ENCODE measurements at places on chromosomes 13 and 19.

GRCh38 chr19:49216071-49216470 is 58.5 kb downstream of the TRPM4 start:
- DNase-seq = no peak

GRCh38 chr13:112896736-112897602 is 72.0 kb upstream of the MCF2L start:
- no peak for DNase-seq

DNA sequence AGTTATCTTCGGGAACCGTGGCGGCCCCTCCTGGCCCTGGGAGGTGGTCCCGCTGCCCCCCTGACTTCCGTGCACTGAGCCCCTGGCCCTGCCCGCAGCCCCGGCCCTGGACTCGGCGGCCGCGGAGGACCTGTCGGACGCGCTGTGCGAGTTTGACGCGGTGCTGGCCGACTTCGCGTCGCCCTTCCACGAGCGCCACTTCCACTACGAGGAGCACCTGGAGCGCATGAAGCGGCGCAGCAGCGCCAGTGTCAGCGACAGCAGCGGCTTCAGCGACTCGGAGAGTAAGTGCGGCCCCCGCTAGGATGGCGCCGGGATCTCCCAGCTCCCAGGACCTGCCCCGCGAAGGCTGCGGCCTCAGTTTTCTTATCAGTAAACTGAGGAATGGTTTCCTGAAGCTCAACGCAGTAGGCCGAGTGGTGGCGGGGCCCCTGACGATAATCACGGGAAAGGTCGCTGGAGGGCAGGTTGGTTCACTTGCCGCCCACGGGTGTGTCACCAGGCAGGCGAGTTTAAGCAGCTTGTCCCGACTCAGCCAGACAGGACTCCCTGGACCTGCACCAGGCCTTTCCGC is 924 bp downstream of the RGCC start:
- DNase-seq = no peak

DNA sequence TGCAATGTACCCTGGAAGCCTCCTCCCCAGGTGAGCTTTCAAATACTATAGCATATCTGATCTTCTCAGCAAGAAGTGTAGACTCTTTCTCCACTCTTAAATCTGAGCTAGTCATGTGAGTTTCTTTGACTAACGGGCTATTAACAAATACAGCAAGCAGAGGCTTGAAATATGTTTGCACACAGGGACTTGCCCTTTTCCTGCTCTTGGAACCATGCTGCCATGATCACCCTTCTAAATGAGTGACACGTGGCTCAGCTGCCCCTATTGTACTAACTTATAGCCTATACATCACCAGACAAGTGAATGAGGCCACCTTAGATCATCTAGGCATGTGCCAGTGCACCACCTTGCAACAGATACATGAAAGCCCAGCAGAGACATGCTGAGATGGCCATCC is 13.3 kb upstream of the SUCLA2 start:
- no peak for DNase-seq

DNA sequence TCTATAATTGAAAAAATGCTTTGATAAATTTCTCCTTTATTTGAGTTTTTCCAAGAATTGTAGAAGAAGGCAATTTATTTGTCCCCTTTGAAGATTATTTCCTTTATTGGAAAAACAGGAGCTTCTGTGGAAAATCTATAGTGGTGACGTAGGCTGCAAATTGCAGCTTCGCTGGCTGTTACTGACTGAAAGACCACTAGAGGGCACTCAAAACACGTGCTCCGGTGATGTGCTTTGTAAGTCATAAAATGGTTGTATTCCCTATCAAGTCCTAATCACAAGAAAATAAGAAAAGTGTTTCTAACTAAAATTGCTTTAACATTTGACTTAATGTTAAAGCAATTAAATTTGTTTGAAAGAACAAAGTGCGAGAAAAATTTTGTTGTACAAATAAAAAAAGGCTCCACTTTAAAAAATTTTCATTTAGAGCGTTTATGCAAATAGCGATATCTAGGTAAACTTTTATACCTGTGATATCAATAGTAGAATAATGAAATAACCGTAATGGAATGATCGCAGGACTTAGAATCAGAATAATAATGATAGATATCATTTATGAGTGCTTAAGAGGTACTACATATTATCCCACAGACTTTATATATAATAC is 638.2 kb upstream of the SPRY2 start:
- peak; percentile 38 for DNase-seq

GRCh38 chr19:17703824-17704463 is 15.3 kb upstream of the MAP1S start:
- no peak for DNase-seq

DNA sequence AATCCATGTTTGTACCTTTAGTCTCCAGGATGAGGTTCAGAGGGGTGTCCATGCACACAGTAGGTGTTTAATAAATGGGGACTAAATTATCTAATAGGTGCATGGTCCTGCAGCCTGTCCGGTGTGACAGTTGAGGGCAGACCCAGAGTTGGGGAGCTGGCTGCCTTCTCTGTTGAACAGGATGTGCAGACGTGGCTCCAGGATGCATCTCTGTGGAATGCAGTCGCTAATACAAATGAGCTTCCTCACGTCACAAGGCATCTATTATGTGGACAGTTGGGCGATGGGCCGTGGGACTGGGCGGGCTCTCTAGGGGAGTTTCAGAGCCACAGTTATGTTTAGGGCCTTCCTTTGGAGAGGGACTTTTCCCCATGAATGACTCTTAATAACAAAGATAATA is 71.0 kb downstream of the SIPA1L3 start:
- no peak for DNase-seq

DNA sequence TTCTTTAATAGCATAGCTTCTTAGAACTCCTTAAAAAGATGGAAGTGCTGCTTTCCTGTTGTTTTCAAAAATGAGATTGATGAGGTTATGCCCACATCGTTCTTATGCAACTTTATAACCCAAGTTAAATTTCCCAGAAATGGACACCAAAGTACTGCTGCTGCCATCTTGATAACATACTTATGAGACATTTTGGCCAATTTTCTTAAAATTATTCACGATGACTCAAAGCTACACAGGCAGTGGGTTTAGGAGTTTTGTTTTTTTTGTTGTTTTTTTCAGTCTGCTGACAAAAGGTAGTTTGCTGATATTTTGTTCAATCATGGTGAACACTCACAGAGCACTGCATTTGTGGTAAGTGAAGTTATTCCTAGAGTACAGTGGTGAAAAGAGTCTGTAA is 54.9 kb upstream of the RFC3 start:
- no peak for DNase-seq

GRCh38 chr13:35478271-35479037 is 2.0 kb upstream of the MAB21L1 start:
- DNase-seq = no peak

- no peak for DNase-seq
Observed at GRCh38 chr19:38695832-38696728, 48.2 kb downstream of the CAPN12 start.

DNA sequence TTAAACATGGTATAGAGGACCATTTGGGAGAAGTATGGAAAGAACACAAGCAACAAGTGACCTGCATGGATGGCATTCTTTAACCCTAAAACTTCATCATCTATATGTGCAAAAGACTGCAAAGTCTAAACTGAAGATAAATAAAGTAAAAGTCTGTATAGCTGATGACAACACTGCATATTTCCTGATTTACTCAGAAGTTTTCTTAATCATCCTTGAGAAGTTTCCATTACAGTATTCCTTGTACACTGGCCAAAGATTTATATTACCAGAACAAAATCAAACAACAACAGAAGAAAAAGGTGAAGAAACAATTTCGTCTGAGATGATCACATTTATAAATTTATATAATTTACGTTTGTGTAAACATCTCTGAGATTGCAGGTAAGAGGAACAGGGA is 805.7 kb downstream of the PCDH9 start:
- DNase-seq = no peak

DNA sequence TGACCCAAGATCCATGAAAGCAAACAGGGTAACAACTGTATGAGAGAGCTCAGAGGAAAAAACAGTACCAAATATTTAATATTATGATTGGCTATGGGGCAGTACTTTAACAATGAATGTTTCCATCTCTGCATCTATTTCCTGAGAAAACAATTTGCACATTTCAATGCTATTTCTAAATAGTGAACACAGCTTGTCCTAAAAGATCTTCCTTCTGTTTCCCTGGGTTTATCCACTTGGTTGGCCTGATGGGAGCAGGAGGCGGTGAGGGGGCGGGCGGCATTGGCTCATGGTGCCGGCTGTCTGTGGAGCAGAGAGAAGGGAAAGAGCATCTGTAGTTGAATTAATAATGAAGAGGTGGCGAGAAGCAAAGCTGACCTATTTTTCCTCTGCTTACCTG is 291.4 kb downstream of the DCLK1 start:
- DNase-seq = no peak

GRCh38 chr19:55283548-55284377 is at the start of gene BRSK1:
BRSK1 (plus strand) TSS chr19:55283997; CDS start chr19:55284443, 446 bp downstream.
- DNase-seq = no peak

GRCh38 chr19:29941828-29942403 is at the start of gene URI1:
URI1 (plus strand) TSS chr19:29942239; CDS start chr19:29942548, 309 bp downstream.
- DNase-seq = peak; percentile 86

DNA sequence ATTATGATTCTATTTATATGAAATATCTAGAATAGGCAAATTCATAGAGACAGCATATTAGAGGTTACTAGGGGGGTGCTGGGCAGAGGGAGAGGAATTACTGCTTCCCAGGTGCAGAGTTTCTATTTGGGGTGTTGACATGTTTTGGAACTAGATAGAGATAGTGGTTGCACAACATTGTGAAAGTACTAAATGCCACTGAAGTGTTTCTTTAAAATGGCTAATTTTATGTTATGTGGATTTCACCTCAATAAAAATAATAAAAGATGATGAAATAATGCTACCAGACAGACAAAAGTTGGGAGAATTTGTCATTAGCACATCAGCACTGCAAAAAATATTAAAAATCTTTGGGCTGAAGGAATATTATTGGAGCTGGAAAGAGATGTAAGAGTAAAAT is 63.4 kb downstream of the SLC6A16 start:
- no peak for DNase-seq

DNA sequence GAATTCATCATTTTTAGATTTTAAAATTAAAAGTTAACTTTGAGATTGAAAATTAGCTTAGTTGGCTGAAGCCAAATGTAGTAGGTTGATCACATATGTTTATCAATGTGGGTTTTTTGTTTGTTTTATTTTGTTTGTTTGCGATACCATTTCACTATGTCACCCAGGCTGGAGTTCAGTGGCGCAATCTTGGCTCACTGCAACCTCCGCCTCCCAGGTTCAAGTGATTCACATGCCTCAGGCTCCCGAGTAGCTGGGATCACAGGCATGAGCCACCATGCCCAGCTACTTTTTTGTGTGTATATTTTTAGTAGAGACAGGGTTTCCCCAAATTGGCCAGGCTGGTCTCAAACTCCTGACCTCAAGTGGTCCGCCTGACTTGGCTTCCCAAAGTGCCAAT is 665.7 kb upstream of the SLC10A2 start:
- no peak for DNase-seq

- no peak for DNase-seq
Observed at GRCh38 chr13:32267836-32268439, 47.2 kb downstream of the ZAR1L start.

DNA sequence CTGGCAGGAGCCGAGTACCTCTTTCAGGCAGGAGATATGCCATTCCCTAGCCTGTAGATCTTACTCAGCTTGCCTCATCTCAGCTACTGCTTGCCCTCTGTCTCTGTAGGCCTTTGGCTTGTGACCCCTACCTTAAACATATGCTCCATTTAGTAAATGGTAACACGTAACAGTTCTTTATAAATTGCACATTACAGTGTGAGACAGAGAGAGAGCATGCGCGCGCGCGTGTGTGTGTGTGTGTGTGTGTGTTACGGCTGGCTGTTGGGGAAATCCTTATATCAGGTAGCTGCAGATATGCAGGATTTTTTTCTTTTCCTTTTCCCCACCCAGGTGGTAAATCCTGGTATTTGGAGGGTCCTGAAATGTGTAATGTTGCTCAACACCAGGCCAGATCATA is 4.2 kb downstream of the SPINT2 start:
- DNase-seq = no peak

DNA sequence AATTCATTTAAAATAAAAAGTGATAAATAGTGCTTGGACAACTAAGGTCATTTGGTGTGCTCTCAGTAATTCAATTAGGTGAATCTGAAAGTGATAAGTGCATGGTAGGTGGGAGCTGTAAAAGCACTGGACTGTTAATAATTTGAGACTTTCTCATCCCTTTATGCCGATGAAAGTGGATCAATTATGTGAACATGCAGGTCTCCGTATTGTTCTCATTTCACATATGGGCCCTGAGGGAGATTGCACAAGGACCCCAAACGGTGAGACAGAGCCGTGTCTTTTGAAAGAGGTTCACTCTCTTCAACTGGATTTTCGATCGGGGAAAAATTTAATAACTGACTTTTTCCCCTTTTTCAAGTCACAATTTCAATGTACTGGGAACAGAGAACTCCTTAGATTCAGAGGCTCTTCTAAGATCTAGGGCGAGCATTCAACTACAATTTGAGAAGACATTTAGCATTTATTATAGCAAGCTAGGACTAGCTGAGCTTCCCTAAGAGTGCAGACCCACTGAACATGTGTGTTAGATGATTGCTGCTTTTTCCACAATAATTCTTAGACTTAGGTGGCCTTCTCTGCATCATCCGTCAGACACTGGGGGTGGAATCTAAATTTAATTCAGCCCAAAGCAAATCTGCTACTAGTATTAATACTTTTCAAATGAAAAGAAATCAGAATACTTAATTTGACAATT is 347.6 kb downstream of the OXGR1 start:
- no peak for DNase-seq

DNA sequence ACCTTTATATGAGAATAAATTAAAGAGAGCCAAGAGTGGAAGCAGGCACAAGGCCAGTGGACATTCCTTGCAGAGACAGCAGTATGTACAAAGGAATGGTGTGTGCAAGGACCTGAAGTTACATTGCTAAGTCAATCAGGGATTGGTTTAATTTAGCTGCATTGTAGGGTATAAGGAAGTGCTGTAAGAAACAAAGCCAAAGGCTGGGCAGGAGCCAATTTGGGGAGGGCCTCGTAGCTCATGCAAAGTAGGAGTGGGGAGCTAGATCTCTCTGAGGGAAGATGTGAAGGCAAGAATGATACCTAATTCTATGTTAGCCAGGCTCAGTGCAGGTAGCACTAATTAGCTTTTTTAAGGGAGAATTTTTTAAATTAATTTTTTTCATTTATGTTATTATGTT is 76.7 kb downstream of the SLAIN1 start:
- no peak for DNase-seq

DNA sequence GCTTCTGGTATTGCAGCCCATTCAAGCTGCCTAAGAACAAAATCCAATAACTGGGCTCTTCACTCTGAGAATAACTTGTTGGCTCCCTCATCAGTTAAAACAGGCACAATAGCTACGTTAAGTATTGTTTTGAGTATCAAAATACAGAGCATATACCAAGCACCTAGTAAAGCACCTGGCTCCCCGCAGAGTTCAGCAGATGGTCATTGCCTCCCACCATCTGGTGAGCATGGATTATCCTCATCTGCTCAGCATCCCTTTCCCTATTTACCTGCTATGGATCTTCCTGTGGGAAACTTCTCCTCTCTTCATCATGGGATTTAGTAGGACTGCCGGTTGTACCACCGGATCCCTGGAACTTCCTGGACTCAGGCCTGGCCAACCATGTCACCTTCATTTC is 199.2 kb upstream of the MAB21L1 start:
- DNase-seq = no peak

GRCh38 chr19:35793381-35794165 is 18.2 kb downstream of the ARHGAP33 start:
- DNase-seq = no peak

GRCh38 chr13:36286006-36286405 is 11.6 kb downstream of the CCDC169 start:
- DNase-seq = no peak

Measured in HL-60 (cell line).